CD8-positive, alpha-beta memory T cell (primary cell): ENCODE measurements at places on chromosomes 1 and 21. TPM values are rescaled to one million over a fixed set of nuclear protein-coding genes. Genes with fewer than 3 reads are reported as not detected.

Gene AVPR1B
- not detected for total RNA-seq

Gene ANKRD34A
- total RNA-seq: 8.7 TPM

Gene C1orf87
- not detected for total RNA-seq

- DNase-seq: no peak
These were observed 117.7 kb downstream of the LACTBL1 start for GRCh38 chr1:22854688-22855565.

DNA sequence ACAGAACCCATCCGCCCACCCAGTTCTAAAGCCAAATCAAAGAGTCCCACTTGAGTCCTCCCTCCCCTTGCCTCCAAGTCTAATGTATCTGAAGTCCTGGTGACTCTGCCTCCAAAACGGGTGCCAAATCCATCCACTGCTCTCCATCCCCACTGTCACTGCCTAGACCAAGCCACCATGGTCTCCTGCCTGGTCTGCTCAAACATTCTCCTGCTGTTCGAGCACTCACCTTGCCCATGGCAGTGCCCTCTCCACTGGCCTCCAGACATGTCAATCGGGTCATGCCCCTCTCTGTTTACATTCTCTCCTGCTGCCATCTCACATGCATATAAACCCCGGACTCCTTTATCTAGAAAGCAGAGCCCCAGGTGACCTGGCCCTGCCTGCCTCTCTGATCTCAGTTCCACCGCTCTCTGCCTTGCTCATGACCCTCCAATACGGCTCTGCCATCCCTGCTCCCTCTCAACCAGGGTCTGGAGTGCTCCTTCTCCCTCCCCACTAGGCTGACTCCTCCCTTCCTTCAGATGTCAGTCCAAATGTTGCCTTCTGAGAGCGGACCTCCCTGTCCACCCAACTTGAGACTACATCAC is 32.1 kb upstream of the MX1 start:
- no peak for DNase-seq

DNA sequence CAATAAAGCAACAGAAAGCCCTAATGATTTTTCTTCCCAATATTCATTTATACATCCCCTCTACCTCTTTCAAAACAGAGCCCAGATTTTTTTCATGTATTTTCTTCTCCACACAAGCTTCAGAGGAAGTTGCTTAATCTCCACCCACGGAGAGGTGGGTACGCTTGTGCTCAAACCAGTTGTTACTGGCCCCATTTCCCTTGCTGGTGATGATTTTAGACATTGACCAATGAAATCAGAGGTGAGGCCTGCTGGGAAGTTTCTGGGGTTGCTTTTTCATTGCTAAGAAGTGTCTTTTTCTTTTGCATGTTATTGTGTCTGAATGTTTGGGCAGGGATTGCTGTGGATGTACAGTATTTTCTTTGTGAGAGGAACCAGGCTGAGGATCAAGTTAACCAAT is 448.1 kb upstream of the B3GALT2 start:
- DNase-seq: no peak

- no peak for DNase-seq
These were observed 42.5 kb downstream of the PTPRF start for GRCh38 chr1:43573066-43573800.

GRCh38 chr1:70836456-70836855 is 211.2 kb downstream of the PTGER3 start:
- DNase-seq: no peak

- DNase-seq: no peak
These were observed 71.0 kb downstream of the SIPA1L2 start for GRCh38 chr1:232558954-232559353.

DNA sequence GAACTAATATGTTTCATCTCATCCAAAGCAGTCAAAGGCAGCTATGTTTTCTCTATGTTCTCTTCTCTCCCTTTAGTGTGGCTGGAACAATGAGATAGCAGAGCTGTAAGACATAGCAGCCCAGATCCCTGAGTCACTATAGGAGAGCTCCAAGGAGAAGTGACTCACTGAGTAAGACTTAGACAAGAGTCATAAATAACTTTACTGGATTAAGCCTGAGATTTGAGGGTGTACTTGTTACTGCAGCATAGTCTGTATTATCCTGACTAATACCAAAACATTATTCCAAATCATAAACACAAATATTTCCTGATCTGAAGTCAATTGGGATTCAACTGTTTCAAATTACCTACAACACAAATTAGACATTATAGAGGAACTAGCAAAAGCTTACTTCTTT is 3.9 kb downstream of the KRTAP19-8 start:
- no peak for DNase-seq

GRCh38 chr1:155892796-155893195 is 18.4 kb downstream of the RIT1 start:
- no peak for DNase-seq

DNA sequence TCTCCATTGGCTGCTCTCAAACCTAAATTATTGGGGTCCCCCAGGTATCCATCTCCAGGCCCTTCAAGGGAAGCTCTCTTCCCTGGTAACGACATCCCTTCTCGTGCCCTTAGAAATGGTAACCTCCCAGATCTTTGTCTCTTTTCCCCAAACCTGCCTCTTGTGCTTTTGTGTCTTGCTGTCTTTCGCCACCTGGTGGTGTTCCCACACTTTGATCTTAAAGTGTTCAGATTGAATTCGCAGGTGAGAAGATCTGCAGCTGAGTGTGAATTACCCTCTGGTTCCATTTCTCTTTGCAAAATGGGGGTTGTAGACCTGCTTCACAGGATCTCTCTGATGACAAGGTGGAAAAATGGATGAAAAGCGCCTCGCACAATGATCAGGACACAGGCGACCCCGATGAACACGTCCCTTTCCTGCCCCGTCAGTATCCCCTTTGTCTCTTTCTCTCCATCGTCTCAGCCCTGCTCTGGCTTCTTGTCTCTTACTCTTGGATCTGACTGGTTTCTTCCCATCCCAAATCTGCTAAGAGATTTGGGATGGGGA is 53.1 kb downstream of the DOP1B start:
- DNase-seq: peak; percentile 23

- DNase-seq: peak; percentile 64
These were observed 736 bp downstream of the KCNC4 start for GRCh38 chr1:110210604-110211495.

DNA sequence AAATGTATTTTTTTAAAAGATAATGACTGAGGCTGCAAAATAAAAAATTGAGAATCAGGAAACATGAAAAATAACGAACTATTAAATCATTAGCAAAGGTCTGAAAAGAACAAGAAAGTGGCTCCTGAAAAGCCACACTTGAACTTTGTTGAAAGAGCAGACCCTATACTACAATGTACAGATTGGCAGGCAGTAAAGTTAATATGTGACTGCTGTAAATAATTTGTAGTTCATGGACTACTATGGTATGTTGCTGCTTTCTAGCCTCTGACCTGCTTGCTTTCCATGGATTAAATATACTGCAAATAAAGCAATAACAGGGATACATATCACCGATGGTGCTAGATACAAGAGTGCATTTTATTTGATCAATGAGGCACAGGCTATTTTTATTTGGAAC is 18.6 kb downstream of the NR5A2 start:
- DNase-seq: no peak

GRCh38 chr1:231160895-231161666 is 777 bp upstream of the TRIM67 start:
- DNase-seq: no peak

DNA sequence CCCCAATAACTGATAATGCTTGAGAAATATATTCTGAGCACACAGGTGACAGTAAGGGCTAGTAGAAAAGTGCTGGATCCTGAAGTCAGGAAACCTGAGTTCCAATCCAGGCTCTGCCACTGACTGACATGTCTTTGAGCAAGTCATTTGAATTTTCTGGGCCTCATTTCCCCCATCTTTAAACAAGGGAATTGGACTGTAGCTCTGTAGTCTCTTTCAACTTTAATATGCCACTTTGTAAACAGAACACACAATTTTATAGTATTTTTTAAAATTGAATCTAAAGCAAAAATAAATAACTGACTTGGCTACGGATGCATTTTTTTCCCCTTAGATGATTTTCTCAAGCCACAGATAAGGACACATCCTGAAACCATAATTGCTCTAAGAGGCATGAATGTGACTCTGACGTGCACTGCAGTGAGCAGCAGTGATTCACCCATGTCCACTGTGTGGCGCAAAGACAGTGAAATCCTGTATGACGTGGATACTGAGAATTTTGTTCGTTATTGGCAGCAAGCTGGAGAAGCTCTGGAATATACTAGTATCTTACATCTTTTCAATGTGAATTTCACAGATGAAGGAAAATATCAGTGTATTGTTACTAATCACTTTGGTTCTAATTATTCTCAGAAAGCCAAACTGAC is 37.0 kb downstream of the LRIG2 start:
- no peak for DNase-seq

GRCh38 chr21:15001113-15001512 is 63.7 kb downstream of the NRIP1 start:
- DNase-seq: no peak

GRCh38 chr1:38129473-38129872 is 82.9 kb upstream of the POU3F1 start:
- no peak for DNase-seq

- no peak for DNase-seq
These were observed 18.7 kb downstream of the MEAF6 start for GRCh38 chr1:37495875-37496274.
